Epithelial cell of proximal tubule (primary cell): ENCODE measurements at places on chromosomes 16 and 17. TPM values are rescaled to one million over a fixed set of nuclear protein-coding genes. Genes with fewer than 3 reads are reported as not detected.

Gene SPNS2
- 110 and 162 TPM in 2 replicates for total RNA-seq

Gene SLC38A8
- not detected in 2 replicates for total RNA-seq

Gene CACNG1
- not detected in 2 replicates for total RNA-seq

Gene USP43
- 7.8 and 10.3 TPM in 2 replicates for total RNA-seq

Gene CNGB1
- total RNA-seq: under 0.01 and 1.4 TPM in 2 replicates

Gene TP53TG3D
- total RNA-seq: 0.58 TPM in 1 of 2 replicates, not detected in the other

GRCh38 chr16:76654088-76654820 is 377.1 kb downstream of the CNTNAP4 start:
- no peak for DNase-seq

DNA sequence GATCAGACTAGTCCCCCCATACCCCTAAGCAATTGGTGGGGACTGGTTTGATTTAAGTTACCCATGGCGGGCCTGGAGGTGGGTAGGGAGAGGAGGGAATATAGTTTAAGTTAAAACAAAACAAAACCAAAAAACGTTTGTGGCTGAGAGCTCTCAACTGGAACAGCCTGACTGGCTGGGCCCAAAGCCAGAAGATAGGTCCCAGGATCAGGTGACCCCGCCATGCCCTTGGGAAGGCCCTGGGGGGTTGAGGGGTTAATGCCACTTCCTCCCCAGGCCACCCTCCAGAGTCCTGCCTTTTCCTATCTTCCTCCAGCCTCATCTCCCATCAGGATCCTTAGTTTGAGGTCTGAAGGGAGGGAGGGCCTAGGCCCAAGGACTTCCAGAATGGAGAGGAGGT is 82.3 kb upstream of the LHX1 start:
- no peak for DNase-seq

GRCh38 chr17:30005709-30006320 is 64.4 kb downstream of the EFCAB5 start:
- DNase-seq: no peak

GRCh38 chr16:3045758-3046640 is at the start of gene MMP25:
Gene MMP25, plus strand, starts transcription at chr16:3046561. Its CDS starts 357 bp downstream, at chr16:3046918.
- DNase-seq: no peak

GRCh38 chr16:68069511-68070248 is 15.5 kb upstream of the NFATC3 start:
- DNase-seq: no peak

DNA sequence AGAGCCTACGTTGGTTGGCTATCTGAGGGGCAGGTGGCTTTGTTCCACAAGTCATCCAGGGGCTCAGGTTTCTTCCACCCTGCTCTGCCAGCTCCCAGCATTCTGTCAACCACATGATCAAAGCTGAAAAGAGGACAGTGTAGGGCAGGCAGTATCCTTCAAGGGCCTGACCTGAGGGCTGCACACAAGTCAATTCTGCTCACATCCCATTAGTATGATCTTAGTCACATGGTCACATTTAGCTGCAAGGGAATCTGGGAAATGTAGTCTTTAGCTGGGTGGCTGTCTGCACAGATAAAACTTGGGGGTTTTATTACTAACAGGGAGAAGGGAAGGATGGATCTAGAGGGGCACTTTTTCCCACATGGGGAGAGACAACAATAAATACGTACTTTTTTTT is 97.3 kb downstream of the SALL1 start:
- no peak for DNase-seq

DNA sequence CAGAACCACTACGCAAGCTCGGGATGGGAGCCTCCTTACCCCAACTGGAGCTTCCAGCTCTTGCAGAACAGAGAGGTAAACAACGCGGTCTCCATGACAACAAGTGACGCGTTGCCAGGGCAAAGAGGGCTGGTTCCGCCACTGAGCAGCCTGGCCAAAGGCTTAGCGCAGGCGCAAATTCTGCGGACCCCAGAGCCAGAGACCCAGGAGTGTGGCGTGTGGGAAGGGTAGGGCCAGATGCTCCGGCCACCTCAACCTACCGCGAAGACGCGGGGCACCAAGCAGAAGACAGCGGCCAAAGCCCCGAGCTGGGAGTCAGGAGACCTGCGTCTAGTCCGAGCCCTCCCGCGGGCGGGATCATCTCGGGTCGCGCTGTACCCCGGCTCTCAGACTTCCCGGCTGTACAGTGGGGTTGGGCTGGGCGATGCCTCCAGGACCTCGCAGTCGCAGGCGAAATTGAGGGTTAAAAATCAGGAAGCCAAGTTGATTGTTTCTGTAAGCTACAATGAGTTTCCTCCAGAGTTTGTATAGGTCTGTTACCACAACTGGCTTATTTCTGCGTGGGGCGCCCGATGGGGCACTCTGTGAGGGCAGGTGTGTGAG is at the start of gene TEKT1:
TSS of gene TEKT1 (minus strand) at position 69 of the 603 bp plus-strand sequence. CDS start 1,353 bp downstream, outside the sequence.
- peak; percentile 18 for DNase-seq

GRCh38 chr16:15572329-15573001 is 70.5 kb downstream of the MARF1 start:
- DNase-seq: no peak

DNA sequence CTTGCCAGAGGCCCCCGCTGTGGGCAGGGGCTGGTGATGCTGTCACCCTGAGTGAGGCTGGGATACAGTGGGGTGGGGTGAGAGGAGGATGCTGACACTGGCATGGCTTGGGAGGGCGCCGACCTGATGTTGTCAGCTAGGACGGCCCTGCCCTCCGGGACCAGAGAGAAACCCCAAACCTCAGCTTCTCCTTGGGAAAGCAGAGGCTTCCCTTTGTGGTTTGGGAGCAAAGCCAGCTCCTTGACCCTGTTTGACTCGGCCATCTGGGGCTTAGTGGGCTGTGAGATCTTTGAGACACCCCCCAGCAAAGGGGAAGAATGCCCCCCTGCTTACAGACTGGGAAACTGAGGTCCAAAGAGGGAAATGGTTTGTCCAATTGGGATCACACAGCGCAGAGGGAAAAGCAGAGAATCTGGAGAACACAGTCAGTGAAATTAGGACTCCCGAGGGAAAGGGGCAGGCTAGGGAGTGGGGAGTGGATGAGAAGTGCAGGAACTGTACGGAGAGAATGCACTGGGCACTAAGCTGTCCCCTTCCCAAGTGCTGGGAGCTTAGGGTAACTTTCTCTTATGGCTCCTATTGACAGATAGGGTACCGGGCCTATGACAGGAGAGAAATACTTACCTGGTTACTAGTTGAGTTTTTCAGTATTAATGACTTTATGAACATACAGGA is 40.7 kb upstream of the DLX4 start:
- no peak for DNase-seq

GRCh38 chr16:85561248-85562092 is 51.7 kb upstream of the GSE1 start:
- DNase-seq: no peak

GRCh38 chr17:56773124-56773523 is 60.6 kb downstream of the C17orf67 start:
- no peak for DNase-seq

DNA sequence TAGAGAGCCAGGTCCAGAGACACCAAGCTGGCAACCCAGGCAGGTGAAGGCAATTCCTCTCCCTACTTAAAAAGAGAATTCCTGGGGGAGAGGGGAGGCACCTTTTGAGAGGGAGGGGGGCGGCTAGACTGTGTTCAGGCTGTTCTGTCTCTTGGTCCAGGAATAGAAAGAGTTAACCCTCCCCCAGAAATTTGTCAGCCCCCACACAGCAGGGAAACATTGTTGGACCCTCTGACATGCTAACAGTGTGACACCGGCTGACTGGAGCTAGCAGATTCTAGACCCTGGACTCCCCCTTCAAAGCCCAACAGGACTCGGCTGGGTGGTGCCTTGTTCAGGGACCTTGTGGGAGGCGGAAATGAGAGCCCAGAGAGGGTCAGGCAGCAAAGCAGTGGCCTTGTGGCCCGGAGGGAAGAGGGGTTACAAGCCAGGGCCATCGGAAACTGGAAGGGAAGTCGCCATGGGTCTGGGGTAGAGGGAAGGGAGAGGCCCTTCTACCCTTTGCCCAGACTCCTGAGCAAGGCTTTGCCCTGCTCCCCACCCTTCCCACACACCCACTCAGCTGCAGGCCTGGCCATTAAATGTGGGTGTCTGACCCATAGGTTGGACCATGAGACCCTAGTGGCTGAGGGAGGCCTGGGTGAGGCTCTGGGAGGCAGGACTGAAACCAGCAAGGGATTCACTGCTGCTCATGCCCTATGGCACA is 44.6 kb downstream of the RAI1 start:
- DNase-seq: no peak

DNA sequence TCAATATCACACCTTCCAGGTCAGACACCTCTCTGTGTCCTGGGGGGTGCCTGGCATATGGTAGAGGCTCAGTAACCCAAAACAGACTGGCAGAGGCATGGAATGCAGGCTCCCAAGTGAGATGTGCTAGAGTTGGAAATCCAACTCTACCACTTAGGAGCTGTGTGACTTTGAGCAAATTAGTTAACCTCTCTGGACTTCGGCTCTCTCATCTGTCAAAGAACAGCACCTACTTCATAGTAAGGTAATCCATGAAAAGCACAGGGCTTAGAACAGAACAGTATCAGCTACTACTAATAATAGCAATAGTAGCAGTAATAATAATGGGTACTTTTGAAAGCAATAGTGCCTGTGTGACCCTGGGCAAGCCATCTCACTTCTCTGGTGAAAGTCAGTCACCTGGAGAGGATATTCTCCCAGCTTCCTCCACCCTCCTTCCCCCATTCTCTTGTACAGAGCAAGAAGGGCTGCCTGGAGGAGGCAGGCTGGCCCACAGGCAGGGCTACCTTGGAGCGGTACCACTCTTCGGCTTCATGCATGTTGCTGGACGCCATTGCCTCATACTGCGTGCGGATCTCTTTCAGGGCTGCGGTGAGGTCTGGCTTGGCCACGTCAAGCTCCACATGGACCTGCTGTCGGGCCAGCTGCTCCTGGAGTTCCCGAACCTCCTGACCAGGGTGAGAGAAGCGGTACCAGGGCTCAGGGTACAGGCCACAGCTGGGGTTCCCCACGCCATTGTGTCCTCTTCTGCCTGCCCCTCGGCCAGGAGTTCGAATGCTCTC is 2.3 kb downstream of the GFAP start:
- DNase-seq: no peak

DNA sequence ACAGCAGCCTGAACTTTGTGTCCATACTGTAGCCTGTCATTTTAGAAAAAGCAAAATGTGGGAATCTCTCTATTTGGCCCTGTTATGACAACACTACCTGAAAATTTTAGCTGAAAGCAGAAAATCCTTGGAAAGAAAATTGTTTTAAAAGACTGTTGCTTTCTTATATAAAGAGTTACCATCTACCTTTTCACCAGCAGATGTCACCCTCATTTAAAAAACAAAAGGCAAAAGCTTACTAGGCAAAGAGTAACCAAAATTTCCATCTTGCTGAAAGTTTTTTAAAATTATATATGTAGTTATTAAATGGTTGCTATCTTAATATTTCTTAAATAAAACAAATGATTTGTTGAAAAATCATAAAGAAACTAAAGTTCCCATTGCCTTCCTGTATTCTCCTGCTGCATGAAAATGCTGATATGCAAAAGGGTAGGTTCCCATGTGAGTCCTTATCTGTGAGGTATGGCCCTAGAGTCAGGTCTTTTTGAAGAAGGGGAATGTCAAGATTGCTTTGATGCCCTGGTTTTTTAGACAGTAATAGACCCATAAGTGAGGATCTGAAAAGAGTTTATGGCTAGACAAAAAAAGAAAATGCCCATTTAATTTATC is 61.0 kb downstream of the TNRC6C start:
- no peak for DNase-seq

DNA sequence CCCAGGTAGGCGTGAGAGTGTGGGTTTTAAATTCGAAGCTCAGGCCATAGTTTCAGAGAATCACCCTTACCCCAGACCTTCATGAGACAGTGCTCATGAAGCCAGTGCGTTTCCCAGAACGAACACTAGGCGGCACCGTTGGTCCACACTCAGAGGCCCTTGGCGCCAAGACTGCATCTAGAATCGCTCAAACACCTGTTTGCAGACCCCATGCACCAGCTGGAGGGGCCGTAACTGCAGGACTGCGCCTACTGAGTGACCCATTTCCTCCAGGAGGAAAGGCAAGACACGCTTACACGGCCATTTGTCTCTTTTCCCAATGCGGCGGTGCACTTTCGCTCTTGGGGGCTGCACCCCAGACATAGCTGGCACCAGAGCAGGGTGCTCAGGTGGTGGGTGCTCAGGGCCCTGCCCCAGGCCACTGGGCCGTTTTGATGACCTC is 34.0 kb downstream of the ADGRG5 start:
- DNase-seq: no peak

DNA sequence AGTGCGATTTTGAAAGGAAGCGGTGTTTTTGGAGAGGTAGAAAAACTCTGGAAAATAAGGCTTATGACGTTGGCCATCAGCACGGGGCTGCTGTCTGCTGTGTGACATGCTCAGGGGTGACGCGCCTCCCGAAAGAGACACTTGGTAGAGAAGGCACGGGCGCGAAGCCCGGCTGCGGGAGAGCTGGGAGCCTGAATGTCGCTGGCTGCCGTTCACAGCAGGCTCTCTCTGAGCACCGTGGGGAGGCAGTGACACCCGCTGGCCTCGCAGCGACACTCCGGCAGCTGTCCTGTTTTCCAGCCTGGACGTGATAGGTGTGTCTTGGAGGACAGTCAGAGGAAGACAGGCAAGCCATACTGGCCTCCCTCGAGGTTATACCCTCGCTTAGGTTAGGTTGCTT is 759.1 kb upstream of the RBFOX1 start:
- DNase-seq: no peak
